ENCODE measurements at places on chromosomes 3 and 15.

- DNase-seq = no peak
Observed at GRCh38 chr3:140034058-140034457, 99.1 kb downstream of the CLSTN2 start.

DNA sequence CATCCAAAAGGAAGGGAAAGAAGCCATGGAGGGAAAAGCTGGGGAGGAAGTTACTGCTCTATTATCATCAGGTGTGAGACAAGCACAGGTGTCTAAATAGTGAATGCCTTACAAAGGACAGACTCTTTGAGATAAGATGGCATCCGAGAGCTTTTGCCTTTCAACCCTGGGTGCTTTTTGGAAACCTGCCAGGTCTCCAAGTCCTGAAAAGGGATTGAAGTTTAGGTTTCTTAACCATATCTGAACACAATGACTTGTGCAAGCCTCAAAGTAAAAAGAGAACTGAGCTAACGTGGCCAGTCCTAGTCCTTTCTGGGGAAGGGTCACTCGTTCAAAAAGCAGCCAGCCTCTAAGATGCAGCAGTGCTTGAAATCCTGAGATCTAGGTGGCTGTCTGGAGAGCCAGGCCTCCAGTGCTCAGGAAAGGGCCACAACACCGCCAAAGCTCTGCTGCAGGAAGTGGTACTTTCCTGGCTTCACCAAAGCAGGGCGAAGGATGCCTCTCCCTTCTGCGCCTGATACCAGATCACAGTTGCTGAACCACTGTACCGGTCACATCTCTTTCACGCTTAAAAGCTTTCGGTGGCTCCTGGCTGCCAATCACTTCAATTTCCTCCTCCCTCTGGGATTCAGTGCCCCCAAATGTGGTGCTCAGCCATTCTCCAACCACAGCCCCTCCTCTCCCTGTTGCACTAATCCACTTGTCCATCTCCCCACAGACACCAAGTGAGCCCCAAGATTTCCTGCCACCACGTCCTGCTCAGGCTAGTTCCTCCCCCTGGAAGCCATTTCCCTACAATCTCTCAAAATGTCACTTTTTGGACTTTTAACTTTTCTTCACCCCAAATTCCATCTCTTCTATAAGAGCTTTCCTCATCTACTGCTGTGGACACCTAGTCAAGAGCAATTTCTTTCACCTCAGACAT lies 104.1 kb upstream of the LPP start:
- DNase-seq = no peak

DNA sequence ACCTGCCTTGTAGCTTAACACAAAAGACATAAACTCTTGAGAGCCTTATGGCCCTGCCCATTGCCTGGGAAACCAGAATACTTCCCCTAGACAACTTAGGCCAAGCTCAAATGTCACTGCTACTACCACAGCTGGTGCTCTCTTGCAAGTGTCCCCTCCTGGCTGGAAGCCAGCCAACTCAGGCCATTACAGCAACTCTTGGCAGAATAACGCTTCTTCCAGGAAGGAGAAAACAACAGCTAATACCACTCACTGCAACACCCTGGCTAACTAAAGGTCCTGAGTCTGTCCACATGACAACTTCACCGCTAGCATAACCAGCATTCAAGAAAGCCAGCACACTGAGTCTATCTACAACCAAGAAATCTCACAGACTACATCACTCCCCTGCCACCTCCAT lies 5.1 kb upstream of the B4GALT4 start:
- DNase-seq = no peak

GRCh38 chr15:38611228-38611627 lies 46.6 kb upstream of the RASGRP1 start:
- no peak for DNase-seq

GRCh38 chr3:98529856-98530459 lies 1.8 kb upstream of the GPR15 start:
- no peak for DNase-seq

All from AG04449 (cell line).